A549 treated with GW870086 at 1 μM for 4 hours (cell line): ENCODE measurements at places on chromosomes 12 and 14. TPM values are rescaled to one million over a fixed set of nuclear protein-coding genes. Genes with fewer than 3 reads are reported as not detected.

Gene GRIP1
- 2.3 to 6.4 TPM (median 4.3 TPM) in 5 replicates for total RNA-seq

Gene FGF6
- not detected in 5 replicates for total RNA-seq

Gene CLEC1B
- total RNA-seq, result not detected in 5 replicates

Gene RAD9B
- total RNA-seq, result 0.09 to 0.61 TPM (median 0.29 TPM) in 5 replicates
